Stimulated activated CD8-positive, alpha-beta memory T cell treated with anti-CD3 and anti-CD28 coated beads, Interleukin-4, amount 100 ng/mL, for 48 hours (primary cell): ENCODE measurements at places on chromosomes 7 and 10.
A peak's percentile ranks its signal among the peaks of the same experiment; 100 is the strongest.

GRCh38 chr7:100887516-100888290 is 1.8 kb downstream of the UFSP1 start:
- peak; percentile 69 for DNase-seq

GRCh38 chr10:58515291-58515941 is 2.7 kb downstream of the BICC1 start:
- no peak for DNase-seq

DNA sequence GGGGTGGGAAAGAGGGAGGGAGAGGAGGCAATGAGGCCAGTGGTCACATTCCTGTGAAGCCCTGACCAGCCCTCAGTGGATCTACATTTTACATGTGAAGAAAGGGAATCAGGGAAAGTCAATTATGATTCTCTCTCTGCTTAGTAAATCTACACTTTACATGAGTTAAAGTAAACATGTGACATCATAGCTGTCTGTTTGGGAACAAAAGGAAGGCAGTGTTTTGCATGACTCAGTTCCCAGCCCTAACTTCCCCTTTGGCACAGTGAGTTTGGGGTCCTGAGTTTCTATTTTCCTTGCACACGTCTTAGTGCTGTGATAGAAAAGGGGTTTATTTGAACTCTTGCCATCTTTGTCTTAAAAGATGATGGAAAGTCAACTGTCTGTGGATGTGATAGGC is 615.1 kb downstream of the SDK1 start:
- DNase-seq, result no peak

DNA sequence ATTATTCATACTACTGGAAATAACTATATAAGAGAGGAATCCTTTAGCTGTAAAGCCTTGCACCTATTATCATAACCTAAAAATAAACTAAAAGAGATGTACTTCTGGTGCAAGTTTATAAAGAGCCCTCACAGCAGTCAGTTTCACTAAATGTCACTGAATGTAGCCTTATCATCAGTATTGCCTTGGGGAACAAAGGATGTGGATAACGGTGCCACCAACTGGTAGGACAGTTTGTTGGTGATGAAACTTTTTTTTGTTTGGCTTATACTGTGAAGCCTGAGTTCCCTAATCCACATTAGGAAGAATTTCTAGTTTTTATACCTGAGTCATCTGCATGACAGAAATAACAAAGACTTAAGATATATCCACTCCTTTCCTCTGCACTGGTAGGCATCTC is 117.9 kb upstream of the COL1A2 start:
- no peak for DNase-seq

DNA sequence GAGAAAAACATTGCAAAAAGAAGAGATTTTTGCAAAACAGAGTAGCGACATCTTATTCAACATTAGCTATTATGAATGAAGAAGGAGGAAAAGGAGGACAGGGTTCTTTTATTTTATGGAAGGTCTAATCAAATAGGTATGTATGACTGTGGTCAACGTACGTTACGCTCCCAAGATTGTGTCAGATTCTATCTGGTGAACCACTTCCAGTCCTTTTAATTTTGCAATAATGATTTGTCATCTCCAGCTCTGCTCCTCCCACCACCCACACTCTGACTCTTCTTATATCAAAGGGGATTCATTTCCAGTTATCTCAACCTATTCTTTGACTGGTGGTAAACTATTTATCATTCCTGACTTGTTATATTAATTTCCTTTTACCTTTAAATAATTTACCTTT is 259.9 kb downstream of the CACNA2D1 start:
- no peak for DNase-seq

DNA sequence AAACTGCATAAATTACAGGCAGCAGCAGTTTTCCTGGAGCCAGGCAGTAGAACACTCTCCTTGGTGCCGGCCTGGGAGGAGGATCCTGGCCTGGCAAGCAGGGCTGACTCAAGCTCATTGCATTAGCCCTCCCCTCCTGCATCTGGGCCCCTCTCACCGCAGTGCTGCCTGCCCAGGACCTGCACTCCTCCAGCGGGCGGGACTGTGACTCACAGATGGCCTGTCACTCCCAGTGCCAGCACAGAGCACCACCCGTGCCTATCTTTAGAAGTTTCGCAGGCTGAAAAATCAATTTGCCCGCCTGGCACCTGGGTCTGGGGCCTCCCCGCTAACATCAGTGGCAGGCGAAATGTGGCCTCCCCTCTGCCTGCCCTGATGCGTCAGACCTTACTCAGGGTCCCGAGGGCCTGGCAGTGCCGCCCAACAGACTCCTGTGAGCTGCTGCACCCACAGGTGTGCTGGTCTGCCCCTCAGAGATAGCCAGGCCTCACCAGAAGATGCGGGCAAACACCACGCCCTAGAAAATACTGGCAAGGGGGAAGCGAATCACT is 123.8 kb downstream of the KCNMA1 start:
- DNase-seq, result no peak

- no peak for DNase-seq
Measured at GRCh38 chr7:70794962-70795361, 337.0 kb upstream of the GALNT17 start.

- no peak for DNase-seq
Measured at GRCh38 chr10:98312349-98312748, 44.4 kb upstream of the LOXL4 start.

DNA sequence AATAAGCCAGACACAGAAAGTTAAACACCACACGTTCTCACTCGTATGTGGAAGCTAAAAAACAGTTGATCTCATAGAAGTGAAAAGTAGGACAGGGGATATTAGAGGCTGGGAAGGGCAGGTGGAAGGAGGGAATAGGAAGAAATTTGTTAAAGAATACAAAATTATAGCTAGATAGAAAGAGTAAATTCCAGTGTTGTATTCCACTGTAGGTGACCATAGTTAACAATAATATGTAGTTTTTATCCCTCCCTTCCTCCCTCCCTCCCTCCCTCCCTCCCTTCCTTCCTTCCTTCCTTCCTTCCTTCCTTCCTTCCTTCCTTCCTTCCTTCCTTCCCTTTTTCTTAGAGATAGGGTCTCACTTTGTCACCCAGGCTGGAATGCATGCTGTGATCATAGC is 19.9 kb upstream of the MEST start:
- DNase-seq, result no peak

- DNase-seq, result no peak
Measured at GRCh38 chr7:20998309-20998708, 211.6 kb upstream of the SP8 start.

DNA sequence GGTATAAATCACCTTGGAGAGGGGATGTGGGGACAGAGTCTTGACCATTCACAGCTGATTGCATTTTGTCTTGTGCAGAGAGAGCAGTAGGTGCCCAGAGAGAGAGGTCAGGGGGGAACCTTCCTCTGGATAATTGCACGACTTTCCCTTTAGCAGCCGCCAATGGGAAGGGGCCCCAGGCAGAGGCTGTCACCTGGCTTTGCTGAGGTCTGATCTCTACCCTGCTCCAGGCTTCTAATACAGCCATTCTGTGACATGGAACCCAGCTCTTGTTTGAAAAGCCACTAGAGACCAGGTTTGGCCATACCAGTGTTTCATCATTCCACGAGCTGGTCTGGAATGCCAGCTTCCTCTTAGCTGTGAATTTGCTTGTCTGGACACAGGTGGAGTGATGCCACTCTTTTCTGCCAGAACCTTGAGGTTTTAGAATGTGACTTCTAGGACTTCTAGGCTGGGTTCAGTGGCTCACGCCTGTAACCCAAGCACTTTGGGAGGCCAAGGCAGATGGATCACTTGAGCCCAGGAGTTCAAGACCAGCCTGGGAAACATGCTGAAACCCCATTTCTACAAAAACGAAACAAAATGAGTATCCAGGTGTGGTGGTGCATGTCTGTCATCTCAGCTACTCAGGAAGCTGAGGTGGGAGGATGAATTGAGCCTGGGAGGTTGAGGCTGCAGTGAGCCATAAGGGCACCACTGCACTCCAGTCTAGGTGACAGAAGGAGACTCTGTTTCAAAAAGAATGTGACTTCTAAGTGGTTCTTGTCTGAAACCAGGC is 159.9 kb downstream of the CAMK1D start:
- no peak for DNase-seq

GRCh38 chr10:101131962-101132635 is 999 bp downstream of the TLX1 start:
- DNase-seq, result no peak

DNA sequence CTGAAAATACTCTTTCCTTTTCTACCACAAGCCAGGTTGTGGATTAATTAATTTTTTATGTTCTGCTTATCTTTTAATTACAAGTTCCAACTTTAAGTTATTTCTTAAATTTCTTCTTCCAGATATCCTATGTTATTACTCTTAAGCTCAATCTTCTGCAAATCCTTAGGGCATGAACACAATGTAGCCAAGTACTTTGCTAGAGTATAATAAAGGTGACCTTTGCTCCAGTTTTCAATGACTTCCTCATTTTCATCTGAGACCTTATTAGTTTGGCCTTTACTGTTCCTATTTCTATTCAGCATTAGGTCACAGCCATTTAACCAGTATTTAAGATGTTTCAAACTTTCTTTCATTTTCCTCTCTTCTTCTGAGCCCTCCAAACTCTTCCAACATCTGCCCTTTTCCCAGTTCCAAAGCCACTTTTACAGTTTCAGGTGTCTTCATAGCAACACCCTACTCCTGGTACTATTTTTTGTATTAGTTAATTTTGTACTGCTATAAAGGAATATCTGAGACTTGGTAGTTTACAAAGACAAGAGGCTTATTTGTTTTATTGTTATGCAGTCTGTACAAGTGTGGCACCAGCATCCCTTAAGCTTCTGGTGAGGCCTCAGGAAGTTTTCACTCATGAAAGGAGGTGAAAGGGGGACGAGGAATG is 886.2 kb upstream of the GHITM start:
- DNase-seq, result no peak

DNA sequence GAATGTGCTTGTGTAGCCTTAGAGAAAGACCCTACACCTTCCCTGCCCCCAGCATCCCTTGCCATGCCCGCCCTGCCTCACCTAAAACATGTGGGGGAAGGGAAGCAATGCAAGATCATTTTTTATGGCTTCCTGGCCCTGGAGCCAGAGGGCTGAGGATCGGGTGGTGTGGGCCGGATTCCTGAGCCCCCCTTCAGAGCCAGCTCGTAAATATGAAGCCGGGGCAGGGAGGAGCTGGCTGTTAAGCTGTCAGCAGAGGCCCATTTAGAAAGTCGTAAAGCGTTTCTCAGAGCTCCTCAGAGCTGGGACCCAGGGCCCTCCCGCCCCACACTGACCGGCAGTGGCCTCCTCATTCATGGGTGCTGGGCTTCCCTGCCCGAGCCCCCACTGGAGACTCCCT is 23.9 kb downstream of the UNC5B start:
- no peak for DNase-seq

- no peak for DNase-seq
Measured at GRCh38 chr7:75856536-75856935, 22.3 kb upstream of the RHBDD2 start.

DNA sequence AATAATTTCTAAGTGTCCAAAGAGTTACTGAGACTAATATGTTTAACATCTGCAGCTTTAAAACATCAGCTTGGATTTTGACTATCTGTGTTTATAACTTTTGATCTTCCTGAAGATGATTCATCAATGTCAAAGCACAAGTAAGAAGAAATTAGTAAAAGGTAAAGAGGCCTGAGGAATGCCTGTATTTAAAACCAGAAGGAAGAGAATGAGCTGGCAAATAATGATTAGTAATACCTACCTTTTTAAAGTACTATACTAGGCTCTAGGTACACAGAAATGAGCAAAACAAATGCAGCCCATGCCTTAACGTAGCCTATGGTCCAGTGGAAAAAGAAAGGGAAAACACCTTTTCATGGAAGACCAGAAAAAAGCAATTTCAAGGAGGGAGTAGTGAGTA is 158.0 kb downstream of the KCND2 start:
- DNase-seq, result no peak

DNA sequence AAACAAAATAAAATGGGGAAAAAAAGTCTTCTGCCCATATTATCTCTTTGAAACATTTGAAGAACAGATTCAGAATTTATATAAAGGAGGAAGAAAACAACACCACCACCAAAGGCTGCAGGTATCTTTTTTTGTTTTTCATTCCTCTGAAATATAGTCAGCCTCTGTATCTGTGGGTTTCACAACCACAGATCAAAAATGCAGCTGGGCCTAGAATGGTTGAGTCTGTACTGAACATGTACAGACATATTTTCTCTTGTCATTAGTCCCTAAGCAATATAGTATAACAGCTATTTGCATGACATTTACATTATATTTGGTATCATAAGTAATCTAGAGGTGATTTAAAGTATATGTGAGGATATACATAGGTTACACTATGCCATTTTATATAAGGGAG is 559.7 kb upstream of the LRRN3 start:
- no peak for DNase-seq

DNA sequence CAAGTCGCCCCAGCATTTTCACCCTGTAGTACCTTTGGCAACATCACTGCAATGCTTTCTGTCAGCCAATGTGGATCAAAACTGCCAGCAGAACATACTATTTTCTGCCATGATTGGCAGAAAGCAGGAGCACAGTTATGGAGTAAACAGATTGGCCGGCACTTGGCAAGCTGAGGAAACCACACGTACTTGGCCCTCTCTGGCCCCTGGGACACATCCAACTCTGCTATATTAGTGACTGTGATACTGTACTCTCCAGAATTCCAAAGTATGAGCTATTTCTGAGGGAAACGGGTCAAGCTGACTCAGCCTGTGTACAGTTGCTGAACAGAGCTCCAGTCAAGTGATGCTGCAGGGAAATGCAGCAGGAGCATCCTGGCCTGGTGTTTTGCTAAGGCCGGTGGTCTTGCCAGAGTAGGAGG is 39.8 kb upstream of the LANCL2 start:
- no peak for DNase-seq

DNA sequence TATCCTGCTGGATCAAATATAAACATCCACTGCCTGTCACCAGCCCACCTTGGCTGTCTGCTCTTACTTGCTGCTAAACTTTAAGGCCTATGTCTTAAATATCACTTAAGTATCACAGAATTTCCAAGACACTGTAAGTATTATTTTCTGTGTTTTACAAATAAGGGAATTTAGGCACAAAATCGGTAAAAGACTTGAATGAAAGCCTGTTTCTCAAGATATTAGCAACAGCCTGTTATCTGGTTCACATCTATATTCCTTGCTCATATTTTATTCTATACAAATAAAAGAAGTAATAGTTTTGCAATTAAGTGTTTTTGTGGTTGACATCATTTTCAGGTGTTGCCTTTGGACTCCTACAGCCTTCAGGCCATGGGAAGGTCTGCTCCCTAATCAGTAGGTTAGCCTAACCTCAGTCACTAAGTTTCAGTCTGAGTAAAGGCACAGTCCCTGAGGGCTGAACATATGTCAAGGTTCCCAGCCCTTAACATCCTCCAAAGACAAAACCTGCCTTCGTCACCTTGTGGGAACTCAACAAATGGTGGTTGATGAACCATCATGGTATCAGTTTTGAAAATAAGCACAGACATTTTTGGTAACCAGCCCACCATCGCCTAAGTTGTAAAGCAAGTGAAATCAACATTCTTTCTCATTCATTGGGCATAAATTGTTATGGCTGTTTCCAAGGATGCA is 127.1 kb downstream of the CREB5 start:
- no peak for DNase-seq

DNA sequence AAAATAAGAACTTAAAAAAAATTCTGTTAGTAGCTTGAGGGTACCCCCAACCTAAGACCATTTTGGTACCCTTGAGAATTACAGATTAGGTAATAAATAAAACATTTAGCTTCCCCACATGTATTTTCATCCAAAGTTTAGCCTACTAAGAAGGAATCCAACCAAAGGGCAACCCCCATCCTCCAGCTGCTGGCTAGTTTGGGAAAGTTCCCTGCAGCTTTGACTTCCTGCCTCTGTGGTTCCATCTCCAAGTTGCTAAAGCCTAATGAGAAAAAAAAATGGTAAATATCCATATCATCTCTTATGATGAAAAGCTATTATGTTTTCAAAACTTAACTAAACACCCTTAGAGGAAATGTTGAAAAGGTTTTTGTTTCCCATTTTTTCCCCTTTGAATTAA is 547.2 kb downstream of the ANKRD7 start:
- no peak for DNase-seq

GRCh38 chr7:24125765-24126164 is 158.2 kb upstream of the NPY start:
- no peak for DNase-seq
